RPMI7951 (cell line): ENCODE measurements at places on chromosomes 5 and 9.
A peak's percentile ranks its signal among the peaks of the same experiment; 100 is the strongest.

DNA sequence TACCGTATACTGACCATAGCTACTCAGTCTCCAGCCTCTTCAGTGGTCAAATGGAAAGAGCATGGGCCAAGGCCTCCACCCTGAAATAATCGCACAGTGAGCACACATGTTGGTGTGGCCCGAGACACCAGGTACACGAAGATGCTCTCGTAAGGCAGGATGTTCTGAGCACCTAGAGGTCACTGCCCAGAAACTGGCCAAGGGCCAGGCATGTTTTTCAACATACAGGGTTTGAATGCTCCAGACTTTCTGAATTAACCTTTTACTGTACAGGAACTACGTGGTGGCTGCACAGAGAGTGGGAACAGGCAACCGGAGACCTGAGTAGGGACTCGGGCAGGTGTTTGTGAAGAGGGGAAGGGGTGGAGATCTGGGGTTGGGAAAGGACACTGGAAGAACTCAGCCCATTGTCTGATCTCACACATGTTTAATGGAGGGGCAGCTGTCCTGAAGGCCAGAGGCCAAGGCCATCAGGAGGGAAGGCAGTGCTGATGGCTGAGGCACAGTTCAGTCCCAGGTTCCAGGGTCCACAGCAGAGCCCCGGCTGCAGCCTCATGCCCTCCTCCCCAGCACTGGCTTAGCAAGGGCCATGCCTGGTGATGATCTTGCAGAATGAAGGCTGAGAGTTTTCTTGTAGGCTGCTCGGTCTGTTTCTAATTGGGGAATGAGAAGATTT lies 48.5 kb upstream of the ANKRD18A start:
- no peak for DNase-seq

DNA sequence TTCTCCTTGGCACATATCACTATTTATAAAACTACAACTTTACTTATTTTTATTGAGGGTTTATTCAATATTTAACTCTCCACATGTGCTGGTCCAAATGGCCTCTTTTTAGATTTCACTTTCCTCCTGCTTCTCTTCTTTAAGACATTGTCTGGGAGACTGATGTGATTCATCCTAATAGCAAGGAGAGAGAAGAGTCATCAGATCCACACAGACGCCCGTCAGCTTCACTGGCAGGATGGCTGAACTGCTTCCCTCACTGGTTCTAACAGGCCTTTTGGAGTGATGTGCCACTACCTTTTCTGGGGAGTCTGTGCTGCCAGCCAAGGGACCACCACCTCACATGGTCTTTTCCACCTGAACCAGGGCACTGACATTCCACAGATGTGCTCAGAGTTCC lies 16.5 kb upstream of the ROR2 start:
- peak; percentile 7 for DNase-seq

DNA sequence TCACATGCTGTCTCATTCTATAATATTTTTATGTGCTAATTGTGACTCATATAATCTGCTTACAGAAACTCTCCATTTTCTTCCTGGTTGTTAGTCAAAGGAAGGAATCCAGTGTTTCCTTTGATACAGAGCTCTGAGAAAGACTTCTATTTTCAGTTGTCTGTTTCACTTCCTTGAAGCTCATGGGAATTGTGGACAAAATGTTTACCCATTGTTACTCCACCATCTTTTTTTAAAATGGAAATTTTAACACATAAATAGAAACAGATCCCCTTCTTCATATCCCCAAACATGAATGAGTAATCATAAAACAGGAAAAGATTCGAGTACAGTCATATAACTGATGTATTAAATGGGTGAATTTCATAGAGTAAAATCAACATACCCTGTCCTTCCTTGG lies 42.0 kb upstream of the KCNN2 start:
- DNase-seq, result peak; percentile 13

- DNase-seq, result no peak
Measured at GRCh38 chr9:107487521-107488374, 1.8 kb downstream of the KLF4 start.

DNA sequence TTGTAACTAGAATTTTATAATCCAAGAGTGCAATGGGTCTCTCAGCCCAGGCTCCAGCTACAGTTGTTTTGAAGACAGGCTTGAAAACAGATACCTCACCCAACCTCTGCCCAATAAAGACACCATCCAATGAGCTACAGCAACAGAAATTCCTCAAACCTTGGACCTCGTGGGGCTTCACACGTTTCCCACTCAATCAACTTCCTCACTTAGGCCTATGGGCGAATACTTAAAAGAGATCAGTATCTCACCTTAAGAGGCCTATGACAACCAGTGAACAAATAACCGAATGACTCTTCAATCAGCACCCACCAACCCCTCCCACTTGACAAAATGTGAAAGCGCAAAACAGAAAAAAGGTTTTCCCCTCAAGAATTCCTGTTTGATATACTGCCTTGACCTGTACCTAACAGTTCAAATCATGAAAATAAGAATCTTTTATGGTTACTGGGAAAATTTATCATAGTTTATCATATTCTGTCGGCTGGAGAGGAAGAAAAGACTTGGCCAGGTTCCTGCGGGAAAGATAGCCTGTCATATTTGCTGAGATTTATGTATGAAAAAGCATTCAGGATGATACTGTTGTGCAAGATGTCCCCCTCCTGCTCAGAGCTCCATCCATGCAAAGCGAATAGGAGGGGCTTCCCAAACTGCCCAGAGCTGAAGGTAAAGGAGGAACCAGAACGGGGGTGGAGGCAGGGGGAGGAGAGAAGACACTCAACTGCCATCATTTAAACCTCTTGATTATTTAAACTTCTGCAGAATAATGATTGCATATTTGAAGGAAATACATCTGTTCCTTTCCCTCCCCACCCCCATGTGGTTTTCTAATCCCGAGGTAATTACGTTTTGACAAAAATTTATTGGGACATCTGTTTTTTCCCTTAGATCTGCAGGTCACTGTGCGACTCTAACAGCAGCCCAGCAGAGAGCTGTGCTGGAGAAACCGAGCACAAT lies 256.3 kb downstream of the NFIB start:
- DNase-seq, result no peak

- no peak for DNase-seq
Measured at GRCh38 chr5:60207040-60207439, 313.5 kb upstream of the PDE4D start.

GRCh38 chr5:10036136-10036815 lies 213.4 kb downstream of the ATPSCKMT start:
- DNase-seq, result peak; percentile 31

- DNase-seq, result no peak
Measured at GRCh38 chr5:79932510-79933504, 58.3 kb downstream of the MTX3 start.

GRCh38 chr5:171308453-171309275 lies at the start of gene TLX3:
Gene TLX3, plus strand, starts transcription at chr5:171309248. Its CDS starts 118 bp downstream, at chr5:171309366.
- peak; percentile 90 for DNase-seq

DNA sequence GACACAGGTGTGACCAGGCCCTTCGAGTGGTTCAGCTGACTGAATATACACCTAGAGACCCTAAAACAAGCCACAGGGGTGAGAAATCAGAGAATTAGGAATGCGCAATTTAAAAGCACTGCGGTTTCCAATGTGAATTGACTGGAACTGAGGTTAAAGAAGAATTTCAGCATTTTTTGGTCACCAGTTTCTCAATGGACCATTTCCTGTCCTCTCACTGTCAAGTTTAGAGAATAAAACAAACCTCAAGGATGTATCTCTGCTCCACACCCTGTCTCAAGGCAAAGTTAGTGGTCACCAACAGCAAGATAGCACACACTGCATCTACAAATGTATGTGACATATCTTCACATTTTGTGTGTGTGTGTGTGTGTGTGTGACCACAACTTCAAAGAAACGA lies 143.8 kb upstream of the MAP3K1 start:
- DNase-seq, result peak; percentile 67

DNA sequence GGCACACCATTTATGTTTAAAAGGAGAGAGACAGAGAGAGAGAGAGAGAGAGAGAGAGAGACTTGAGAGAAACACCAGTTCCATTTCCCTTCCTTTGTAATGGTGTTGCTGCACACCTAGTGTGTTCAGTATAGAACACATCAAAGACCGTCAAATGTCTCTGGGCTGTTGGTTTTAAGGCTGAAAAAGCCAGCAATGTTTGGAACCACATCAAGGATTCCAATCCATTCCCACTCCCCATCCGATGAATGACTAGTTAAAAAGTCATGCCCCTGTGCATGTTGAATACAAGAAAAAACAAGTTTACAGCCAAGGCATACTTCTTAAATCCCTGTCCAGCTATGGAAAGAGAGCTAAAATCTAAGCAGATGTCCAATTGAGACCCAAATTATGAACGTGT lies 83.0 kb upstream of the IFNE start:
- no peak for DNase-seq

DNA sequence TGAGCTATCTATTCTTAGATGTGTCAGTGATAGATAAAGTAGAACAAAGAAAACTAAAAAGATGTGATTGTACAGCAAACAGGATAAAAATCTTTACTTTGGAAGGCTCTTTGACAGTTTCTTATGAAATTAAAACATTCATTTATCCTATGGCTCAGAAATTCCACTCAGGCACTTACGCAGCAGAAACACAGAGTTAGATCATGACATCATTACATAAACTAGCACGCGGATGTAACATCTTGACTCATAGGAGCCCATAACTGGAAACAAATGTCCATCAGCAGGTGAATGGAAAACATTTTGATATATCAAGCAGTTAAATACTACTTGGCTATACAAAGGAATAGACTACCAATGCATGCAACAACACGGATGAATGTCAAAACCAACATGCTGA lies 45.3 kb downstream of the ICE1 start:
- DNase-seq, result no peak

DNA sequence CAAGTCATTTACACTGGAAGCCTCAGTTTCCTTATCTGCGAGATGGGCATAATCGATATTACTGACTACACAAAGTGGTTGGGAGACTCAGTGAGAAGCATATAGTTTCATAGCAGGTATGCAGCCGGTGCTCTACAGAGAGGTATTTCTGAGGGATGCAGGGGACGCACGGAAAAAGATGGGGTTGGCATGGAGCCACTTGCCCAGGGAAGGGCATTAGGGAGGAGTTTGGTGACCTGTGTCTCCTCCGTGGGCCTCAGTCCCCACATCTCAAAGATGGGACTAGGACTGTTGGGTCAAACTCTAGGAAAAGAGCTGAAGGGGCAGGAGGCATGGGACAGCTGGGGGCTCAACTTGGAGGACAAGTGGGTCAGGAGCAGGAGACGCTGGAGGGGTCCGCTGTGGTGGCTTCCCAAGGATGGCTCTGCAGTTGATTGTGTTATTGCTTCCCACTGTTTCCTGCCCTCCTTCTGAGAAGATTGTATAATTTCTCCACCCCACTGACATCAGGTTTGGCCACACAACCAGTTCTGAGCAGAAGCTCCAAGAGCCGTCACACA lies 158.6 kb upstream of the ALDH1B1 start:
- no peak for DNase-seq

DNA sequence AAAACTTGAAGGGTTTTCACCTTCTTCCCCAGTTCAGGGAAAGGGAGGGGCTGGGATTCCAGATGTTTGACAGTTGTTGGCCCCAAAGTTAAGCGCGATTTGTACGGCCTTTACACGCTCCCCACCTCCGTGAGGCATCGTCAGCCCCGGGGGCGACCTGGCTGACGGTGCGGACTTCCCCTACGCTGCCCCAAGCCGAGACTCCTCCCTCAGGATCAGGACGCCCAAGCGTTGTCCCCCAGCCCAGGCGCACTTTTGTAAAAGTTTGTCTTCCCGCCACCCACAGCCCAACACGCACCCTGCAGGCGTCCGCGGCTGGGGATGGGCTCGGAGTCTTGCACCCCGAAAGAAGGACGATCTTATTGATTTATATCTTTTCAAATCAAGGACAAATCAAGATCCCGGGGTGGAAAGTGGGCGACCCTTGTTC lies 713 bp downstream of the MOB3B start:
- DNase-seq, result no peak

- DNase-seq, result no peak
Measured at GRCh38 chr5:933251-933861, 40.7 kb downstream of the TRIP13 start.

GRCh38 chr5:61933787-61934626 lies 372.0 kb upstream of the KIF2A start:
- peak; percentile 24 for DNase-seq

DNA sequence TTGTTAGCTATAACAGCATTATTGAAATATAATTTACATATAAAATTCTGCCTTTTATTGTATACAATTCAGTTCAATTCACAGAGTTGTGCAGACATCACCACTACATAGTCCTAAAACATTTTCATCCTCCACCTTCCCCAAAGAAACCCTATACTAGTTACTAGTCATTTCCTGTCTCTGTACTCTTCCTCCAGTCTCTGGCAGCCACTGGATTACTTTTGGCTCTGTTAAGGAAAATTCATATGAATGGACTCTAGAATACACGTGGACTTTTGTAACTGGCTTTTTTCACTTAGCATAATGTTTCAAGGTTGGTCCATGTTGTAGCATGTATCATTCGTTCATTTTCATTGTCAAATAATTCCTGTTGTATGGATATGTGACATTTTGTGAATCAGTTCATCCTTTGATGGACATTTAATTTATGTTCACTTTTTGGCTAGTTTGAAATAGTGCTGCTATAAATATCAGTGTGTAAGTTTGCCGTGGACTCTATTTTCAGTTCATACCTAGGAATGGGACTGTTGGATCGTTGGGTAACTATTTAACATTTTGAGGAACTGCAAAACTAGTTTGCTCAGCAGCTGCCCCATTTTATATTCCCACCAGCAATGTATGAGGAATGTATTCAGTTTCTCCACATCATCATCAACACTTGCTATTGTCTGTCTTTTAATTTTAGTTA lies 9.7 kb downstream of the ICE1 start:
- DNase-seq, result peak; percentile 42

GRCh38 chr9:6645355-6646292 lies at the start of gene GLDC:
Gene GLDC, minus strand, starts transcription at chr9:6645729. Its CDS starts 230 bp downstream, at chr9:6645499.
- peak; percentile 45 for DNase-seq

- no peak for DNase-seq
Measured at GRCh38 chr9:133932633-133933032, 59.5 kb downstream of the VAV2 start.

GRCh38 chr9:24986331-24986730 lies 440.6 kb upstream of the IZUMO3 start:
- DNase-seq, result no peak

DNA sequence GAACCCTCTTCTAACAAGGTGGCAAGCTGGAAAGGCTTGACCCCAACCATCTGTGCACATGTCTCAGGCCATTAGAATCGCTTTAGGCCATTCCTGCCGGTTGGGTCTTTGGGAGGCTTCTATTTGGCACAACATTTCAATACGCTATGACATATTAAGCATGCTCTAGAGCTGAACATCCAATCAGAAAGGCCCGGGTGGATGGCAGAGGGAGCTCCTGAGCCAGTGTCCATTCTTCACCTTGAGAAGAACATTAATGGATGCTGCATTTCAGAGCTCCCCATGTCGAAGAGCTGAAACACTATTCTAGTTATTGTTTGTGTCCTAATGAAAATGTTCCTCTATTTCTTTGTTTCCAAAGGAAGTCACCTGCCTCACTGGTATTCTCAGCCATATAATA lies 12.8 kb downstream of the SPATA9 start:
- no peak for DNase-seq

- DNase-seq, result peak; percentile 43
Measured at GRCh38 chr9:22037954-22038690, 29.0 kb upstream of the CDKN2B start.

GRCh38 chr9:131346559-131346958 lies 47.3 kb upstream of the PRRC2B start:
- no peak for DNase-seq
